Stimulated activated CD4-positive, alpha-beta T cell treated with anti-CD3 and anti-CD28 coated beads, TNF-alpha, amount 100 ng/mL, for 1 hour (primary cell): ENCODE measurements at places on chromosomes 13 and 19.

GRCh38 chr19:57682226-57682766, 519 bp downstream of the ZNF551 start:
- no peak for DNase-seq

DNA sequence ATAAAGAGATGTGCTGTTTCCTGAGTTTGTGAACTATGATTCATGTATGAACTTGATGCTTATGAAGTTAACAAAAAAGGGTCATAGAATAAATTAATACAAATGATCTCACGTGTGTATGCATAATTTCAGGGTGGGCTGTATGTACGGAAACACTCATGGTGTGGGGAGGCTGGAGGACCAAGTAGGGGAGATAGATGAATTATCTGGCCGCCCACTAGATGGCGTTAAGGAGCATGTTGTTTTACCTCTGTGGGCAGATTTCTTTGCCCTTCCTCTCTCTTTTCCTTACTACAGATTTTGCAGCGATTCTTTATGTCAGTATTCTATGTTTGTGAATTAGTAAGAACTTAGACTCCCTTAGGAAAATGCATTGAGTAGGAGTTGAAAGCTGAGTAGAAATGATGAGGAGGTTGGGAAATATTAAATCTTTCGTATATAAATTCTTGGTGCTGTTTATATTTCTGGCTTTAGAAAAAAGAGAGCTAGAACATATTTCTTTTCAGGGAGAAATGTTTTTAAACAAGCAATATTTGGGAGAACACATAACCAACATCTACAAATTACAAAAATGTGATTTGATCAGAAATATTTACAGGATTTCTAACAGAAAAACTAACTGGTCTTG, 47.4 kb upstream of the TMTC4 start:
- DNase-seq, result peak; percentile 9

- no peak for DNase-seq
These were observed 12.1 kb downstream of the SLC25A15 start for GRCh38 chr13:40801255-40802217.

- no peak for DNase-seq
These were observed 30.6 kb downstream of the GPX4 start for GRCh38 chr19:1134431-1134830.

DNA sequence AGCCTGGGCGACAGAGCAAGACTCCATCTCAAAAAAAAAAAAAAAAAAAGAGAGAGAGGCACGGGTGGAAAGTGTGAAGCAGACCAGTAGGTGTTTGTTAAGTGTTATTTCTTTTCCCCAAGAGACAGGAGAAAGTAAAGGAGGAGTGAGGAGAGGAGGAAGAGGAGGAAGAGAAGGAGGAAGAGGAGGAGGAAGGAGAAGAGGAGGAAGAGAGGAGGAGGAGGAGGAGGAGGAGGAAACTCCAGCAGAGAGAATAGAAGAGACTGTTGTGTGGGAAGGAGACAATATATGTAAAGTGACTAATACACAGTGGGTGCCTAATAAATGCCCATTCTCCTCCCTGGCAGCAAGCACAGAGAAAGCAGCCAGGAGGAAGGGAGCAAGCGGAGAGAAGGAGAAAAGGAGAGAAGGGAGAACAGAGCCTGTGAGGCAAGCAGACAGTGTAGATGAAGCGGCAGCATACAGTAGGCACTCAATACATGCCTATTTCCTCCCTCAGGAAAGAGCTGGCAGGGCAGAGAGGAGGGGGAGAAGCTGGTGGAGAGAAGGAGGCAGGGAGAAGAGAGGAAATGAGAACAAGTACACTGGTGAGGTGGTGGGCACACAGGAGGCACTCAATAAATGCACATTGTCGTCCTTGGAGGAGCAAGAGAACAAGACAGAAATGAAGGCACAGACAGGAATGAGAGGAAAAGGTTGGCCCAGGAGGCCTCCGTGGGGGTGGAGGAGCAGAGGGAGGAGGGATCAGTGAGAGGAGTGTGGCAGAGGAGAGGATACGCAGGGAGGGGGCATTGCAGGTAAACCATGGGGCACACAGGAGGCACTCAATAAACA, 16.6 kb downstream of the JOSD2 start:
- no peak for DNase-seq

DNA sequence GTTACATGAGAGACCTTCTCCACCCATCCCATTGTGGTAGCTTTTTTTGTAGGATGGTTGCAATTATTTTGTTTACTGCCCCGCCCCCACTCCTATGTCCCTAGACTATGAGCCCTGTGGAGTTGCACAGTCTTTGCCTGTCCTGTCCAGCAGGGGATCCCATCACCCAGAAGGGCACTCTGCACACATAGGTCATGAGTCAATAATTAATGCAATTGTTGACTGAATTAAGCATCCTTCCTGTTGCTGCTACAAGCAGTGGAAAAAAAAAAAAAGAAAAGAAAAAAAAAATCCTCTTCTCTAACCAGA, 14.2 kb downstream of the C19orf81 start:
- no peak for DNase-seq
